ENCODE measurements at places on chromosomes 5 and 9.

DNA sequence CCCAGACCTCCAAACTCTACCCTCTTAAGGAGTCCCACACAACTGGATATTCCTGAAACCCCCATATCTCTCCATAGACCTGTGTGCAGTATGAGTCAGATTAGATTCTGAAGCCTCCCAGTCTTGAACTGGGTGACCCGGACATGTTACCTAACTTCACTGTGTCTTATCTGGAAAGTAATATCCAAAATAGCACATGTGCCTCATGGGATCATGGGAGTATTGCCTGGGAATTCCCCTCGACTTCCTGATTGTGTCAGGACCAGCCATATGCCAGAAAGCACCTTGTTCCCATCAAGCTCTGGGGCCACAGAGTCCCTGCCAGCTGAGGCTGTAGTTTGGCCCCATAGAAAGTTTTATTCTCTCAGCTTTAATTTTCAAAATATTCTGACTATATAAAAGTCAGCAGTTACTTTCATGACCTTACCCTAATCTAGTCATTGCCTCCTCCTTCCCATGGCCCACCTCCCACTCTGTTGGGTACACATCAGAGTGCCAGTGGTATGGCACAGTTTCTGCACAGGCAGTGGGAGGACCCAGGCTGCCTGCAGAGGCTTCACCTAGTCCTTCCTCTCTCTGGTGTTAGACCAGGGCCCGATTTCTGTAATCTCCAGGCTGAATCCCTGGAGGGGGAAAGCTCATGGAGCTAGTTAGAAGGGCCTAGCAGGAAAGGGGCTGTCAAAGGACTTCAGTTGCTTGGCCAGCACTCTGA is 19.5 kb upstream of the B4GALT1 start:
- no peak for DNase-seq

GRCh38 chr9:132020272-132020671 is 59.4 kb downstream of the MED27 start:
- no peak for DNase-seq

DNA sequence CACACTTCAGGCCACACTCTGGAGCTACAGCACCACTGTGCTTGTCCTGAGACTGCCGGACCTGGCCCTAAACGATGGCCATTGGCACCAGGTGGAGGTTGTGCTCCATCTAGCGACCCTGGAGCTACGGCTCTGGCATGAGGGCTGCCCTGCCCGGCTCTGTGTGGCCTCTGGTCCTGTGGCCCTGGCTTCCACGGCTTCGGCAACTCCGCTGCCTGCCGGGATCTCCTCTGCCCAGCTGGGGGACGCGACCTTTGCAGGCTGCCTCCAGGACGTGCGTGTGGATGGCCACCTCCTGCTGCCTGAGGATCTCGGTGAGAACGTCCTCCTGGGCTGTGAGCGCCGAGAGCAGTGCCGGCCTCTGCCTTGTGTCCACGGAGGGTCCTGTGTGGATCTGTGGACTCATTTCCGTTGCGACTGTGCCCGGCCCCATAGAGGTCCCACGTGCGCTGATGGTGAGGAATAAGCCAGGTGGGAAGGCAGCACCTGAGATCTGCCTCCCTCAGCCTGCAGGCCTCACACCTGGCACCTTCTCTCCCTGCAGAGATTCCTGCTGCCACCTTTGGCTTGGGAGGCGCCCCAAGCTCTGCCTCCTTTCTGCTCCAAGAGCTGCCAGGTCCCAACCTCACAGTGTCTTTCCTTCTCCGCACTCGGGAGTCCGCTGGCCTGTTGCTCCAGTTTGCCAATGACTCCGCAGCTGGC is 14.7 kb downstream of the CRB2 start:
- no peak for DNase-seq

GRCh38 chr5:124262470-124262869 is 484.0 kb downstream of the ZNF608 start:
- DNase-seq, result no peak

GRCh38 chr5:177997319-177997670 is 1.3 kb upstream of the PROP1 start:
- DNase-seq, result no peak

- DNase-seq, result no peak
Observed at GRCh38 chr5:95895251-95895650, 66.4 kb downstream of the ELL2 start.

GRCh38 chr9:95081998-95082397 is 235.5 kb downstream of the FANCC start:
- DNase-seq, result no peak

- no peak for DNase-seq
Observed at GRCh38 chr5:16082053-16082452, 97.5 kb downstream of the MARCHF11 start.

DNA sequence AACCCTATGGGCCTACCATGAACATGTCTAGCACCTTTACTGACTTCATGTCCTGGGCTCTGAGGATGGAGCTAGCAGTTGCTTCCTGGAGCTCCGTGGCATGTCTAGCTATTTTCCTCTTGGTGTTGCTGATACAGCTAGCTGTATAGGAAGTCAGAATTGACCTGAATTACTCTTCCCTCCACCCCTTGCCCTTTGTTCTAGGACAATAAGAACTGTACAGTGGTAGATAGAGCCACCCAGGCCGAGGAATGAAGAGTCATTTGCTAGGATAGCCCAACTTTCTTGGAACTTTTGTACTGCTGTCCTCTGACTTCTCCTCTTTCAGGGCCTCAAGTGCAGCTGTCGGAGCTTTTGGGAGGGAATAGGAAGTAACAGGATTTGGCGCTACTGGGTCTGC is 109.9 kb upstream of the RUSC2 start:
- no peak for DNase-seq

DNA sequence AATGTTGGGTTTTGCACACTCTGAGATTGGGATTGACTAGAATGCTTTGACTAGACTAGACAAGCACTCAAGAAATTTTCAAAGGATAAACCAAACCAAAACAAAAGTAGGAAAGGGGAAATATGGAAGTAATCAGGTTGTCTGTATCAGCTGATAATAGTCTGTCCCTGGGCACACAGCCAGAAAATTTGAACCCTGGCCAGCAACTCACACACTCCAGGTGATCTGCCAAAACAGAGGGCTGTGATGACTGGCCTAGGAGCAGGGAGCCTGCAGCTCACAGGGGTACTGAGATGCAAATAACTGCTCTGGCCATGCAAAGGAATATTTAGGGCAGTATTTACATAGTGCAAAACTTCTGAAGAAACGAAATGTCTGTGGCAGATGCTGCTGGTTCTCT is 112.3 kb upstream of the SMIM23 start:
- DNase-seq, result no peak

DNA sequence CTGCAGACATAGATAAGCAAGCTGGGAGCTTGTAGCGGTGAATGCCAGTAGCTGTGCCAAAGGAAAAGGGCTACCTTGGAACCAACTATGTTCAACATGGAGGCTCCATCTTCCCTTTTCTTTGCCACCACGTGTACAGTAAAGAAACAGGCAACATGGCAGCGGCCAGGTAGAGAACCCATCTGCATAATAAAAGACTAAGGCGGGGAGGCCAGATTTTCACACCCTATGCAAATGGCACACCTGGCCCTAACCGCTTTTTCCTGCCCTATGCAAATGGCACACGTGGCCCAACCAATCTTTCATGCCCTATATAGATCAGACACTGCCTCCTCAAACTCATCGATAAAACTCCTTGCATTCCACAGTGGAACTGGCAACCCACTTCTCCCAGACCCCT is 477.5 kb upstream of the EDIL3 start:
- no peak for DNase-seq

DNA sequence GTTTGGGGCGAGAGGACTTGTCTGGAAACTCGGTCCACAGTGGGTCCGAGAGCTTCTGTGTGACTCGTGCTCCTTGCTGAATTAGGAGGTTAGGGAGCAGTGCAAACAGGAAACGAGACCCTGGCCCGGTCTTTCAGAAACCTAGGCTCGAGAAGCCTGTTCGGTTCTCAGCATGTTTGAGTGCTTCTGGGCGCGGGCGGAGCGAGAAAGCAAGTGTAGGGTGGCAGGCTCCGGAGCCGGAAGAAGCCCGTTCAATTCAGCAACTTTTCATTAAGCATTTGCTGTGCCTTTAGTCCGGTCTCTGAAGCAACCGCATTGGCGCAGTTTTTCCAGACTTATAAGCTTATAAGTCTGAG is 547 bp downstream of the CLTA start:
- DNase-seq, result no peak
